Activated CD4-positive, alpha-beta T cell treated with anti-CD3 and anti-CD28 coated beads, Interleukin-10, Interleukin-2, amounts not matched to agents 100 ng/mL and 50 ng/mL, durations not matched to agents 16 hours and 8 hours (primary cell): ENCODE measurements at places on chromosomes 5 and 9.

DNA sequence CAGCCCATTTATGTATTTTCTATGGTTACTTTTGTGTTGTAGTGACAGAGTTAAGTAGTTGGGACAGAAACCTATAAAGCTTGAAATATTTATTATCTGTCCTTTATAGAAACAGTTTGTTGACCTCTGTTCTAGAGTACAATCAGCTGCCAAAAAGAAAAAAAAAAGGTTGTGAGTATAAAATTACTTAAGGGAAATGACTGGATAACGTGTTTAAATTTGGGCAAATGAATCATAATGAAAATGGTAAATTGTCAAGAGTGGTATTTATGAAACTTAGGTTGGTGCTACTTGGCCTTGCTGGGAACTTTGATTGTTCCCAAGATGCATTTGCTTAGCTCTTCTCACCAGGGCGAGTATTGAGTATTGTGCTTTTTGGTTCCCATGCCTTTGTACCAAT lies 70.2 kb upstream of the IL6ST start:
- peak; percentile 67 for DNase-seq

DNA sequence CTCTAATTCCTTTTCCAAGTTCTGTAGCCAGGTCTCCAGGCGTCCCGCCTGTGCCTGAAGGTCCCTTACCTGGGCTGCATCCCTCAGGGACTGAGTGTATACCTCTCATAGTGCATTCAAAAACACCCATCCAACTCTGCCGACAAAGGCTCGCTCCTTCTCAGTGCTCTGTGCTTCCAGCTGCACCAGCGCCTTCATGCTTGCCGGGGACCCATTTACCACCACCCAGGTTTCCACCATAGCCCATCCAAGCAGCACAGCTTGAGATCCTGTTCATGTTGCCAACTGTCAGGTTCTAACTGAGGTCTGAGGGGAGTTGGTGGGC lies 794.5 kb downstream of the EFNA5 start:
- no peak for DNase-seq

- DNase-seq = no peak
Measured at GRCh38 chr5:159564031-159564430, 233.7 kb upstream of the IL12B start.

GRCh38 chr5:98593418-98593817 lies 180.0 kb upstream of the RGMB start:
- no peak for DNase-seq

- DNase-seq = no peak
Measured at GRCh38 chr5:91257301-91257700, 125.8 kb downstream of the ARRDC3 start.

GRCh38 chr9:22028394-22028793 lies 19.3 kb upstream of the CDKN2B start:
- DNase-seq = peak; percentile 26

DNA sequence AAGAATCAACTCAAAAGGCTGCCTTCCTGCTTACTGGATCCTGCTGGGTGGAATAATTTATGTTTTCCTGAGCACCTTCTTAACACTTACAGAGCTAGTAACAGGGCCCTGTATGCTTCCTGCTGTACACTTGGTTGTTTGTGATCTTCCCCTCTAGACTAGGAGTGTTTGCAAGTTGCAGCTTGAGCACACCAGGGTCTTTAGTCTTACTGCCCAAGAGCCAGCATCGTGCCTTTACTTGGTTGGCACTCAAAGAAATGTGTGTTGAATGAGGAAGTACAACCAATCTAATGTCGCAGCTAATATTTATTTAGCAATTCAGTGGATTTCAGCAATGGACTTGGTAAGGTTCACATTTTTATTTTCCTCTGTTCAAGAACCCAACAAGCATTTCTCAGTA lies 57.5 kb upstream of the HAND1 start:
- DNase-seq = no peak

DNA sequence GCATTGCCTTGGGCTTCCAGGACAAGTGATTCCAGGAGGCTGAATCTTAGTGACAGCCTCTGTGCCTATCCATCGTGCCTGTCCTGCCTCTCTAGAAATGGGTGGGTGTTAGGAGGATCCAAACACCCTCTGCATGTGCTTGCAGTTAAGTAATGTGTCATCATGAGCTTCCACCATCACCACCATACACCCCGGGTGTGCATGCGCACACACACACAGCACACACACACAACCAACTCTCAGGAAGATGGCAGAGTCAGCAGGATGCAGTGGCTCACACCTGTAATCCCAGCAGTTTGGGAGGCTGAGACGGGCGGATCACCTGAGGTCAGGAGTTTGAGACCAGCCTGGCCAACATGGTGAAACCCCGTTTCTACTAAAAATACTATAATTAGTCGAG lies 22.8 kb upstream of the CERCAM start:
- no peak for DNase-seq

DNA sequence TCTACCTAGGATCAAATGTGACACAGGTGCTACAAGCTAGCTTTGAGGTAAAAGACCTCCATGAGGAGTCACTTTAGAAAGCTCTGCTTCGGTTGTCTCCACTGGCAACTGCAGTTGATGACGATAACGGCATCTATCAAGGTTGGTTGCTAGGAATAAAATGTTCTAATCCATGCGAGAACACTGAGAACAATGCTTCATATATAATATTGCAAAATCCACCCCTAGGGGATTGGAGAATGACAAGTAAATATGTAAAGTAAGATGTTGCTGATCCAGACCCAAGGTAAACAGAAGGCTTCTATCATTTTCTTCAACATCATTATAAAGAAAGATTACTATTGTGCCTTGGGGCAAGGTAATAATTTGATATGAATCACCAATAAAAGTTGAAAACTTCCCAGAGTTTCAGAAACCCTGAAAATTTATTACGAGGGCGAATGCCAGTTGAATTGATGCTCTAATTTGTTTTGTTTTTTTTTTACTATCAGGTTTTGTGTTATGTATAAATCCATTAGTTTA lies 1003.4 kb downstream of the CDH18 start:
- DNase-seq = no peak

GRCh38 chr5:165057145-165057544 lies 1551.7 kb downstream of the MAT2B start:
- no peak for DNase-seq

DNA sequence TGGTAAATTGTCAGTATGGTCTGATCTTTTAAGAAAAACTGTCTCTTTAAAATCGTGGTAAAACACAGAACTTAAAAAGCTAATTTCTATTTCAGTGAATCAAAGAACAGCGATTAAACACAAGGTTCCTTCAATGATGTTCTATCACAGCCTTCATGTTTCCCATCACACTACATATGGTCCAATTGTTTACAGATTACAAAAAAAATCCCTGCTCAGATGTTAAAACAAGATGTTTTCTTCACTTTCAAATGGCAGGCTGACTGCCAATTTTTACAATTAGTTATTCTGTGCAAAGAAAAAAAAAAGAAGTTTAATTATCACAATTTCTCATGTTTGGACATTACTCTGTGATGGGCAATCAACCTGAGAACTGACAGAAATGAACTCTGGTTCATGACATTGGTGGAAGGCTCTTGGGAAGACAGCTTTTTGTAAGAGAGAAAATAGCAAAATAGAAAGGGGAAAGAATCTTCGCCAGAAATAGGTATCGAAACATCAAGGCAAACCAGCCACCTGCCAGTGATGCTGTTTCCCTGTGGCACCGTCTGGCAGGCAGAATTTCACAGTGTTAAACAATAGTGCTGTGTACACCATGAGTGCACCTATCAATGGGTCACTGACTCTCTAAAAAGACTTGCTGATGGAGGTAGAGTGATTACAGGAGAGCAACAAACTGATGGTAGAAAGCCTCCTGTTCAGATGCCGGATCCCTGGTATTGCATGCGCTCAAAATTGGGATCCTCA lies 1020.0 kb upstream of the ARRDC3 start:
- DNase-seq = no peak

- DNase-seq = no peak
Measured at GRCh38 chr9:101582553-101582952, 12.2 kb downstream of the PPP3R2 start.

DNA sequence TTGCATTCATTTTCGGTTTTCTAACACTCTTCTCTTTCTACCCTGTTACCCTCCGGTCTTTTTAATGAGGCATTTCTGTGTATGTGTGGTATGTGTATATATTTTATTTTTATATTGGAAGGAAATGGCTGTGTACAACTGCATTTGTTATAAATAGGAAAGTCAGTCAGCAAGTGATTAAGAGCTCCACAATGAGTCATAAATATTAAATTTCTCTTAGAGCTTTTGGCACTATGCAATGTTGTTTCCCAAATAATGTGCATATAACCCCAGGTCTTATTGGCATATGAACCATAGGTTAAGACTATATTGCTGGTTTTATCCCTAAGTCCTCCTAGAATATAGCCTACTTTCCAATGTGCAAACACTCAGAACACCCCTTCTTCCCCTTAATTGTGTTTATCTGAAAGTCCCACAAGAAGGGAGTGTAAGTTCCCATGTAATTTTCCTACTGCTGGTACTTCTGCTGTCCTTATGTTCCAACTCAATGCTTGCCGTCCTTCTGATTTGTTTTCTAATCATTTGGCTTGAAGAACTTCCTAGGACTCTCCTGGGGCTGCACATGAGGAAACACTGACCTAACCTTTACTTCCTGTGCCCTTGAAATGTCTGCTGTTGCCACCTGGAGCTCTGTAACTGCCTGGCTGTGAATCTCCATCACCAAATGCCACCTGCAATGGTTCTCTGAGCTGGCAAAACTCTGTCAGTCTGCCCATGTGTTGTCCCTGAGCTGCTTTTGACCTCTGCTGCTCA lies 65.5 kb upstream of the PCSK5 start:
- DNase-seq = no peak

DNA sequence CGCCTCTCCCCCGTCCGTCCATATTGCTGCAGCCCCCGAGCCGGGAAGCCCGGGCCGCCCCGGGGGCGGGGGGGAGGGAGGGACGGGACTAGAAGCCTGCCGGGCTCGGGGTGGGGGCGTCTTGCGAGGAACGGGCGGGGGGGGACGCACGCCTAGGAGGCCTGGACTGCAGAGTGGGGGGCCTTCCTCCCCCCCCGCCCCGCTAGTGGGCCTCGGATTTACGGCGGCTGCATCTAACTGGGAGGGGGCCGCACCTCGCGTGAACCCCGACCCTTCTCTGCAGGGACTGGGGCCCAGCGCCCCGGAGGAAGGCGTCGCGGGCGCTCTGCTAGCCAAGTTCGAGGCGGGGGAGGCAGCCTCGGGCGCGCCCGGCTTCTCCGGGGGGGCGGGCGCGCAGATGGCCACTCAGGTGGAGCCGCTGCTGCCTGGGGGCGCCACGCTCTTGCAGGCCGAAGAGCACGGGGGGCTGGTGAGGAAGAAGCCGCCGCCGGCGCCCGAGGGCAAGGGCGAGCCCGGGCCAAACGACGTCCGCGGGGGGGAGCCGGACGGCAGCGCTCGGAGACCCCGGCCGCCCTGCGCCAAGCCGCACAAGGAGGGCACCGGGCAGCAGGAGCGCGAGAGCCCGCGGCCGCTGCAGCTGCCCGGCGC lies at the start of gene LARP1:
TSS of gene LARP1 (plus strand) at position 17 of the 648 bp plus-strand sequence. CDS start at position 398, 381 bp downstream.
- DNase-seq = no peak

GRCh38 chr9:122055701-122056100 lies 37.4 kb downstream of the TTLL11 start:
- no peak for DNase-seq

DNA sequence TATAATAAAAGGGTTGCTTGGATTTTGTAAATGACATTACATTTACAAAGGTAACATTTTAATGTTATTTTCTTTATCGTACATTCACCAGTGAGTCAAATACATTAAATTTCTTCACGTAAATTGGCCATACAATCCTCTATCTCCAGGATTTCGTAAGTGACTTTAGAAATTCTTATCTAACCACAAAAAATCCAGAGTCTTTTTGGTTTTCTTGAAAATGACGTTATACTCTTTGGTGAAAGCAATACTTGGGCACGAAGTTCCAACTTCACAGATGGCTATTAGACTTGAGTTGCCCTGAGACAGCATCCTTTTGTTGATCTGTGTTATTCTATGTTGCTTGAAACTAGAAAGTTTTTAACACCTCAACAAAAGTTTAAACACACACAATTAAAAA lies 87.4 kb upstream of the CDH10 start:
- DNase-seq = no peak

DNA sequence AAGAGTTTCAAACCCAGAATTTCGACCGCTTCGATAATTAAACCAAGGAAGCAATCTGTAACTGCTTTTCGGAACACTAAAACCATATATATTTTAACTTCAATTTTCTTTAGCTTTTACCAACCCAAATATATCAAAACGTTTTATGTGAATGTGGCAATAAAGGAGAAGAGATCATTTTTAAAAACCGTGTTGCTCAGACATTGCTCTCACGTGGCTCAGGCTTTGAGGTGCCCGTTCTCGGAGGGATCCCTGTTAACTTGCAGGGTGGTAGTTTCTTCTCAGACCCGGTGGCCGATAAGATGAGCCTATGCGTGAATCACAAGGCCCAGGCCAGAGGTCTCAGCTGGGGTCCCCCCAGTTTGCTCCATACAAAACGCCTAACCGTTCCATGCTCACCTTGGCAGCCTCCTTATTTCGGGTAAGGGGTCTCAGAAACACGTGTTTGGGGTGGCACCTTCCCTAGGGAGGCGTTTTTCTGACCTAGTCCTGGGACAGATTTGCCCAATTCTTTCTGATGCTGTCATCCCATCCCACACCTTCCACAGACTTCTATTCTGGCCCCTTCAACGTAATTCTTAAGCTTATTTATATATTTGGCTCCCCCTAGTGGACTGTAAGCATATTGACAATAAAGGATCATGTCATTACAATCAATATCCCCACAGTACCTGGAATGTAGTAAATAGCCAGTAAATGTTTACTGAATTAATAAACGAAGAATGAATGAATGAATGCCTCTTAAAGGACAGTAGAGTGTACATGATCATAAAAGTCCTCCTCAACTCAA lies 48.1 kb downstream of the THBS4 start:
- peak; percentile 73 for DNase-seq

GRCh38 chr5:88724201-88724600 lies 158.8 kb downstream of the MEF2C start:
- DNase-seq = no peak

DNA sequence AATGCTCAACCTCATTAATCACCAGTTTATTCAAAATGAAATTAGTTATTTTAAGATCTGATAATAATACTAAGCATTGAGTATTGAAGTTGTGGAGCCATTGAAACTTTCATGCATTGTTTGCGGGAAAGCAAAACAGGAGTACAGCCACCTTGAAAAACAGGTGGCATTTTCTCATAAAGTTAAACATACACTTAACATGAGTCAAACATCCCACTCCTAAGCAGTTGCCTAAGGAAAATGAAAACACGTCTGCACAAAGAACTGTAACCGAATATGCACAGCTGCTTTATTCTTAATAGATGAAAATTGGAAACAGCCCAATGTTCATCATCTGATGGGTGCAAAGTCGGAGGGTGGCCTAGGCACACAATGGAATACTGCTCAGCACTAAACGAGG lies 177.3 kb downstream of the IRX2 start:
- DNase-seq = no peak

DNA sequence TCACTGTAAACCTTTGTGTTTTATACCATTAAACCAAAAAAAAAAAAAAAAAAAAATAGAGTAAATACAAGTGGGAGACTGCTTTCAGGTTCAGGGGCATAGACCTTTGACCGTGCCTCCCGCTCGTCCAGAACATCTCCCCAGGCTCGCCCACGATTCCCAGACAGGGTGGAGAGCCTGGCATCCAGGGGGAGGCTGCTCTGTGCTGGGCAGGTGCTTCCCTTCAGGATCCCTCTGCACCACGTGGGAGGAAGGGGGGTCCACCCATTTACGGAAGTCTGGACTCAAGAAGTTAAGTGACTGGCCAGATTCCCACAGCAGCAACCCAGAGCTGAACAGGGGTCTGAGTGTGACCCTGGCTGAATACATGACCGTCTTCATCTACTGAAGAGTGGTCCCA lies 125.4 kb upstream of the LMX1B start:
- no peak for DNase-seq

GRCh38 chr5:119681734-119682133 lies 52.4 kb downstream of the FAM170A start:
- no peak for DNase-seq

GRCh38 chr5:171989946-171990712 lies 16.3 kb downstream of the FBXW11 start:
- no peak for DNase-seq
